ENCODE measurements at places on chromosomes 1 and 21. TPM values are rescaled to one million over a fixed set of nuclear protein-coding genes. Genes with fewer than 3 reads are reported as not detected.
A peak's percentile ranks its signal among the peaks of the same experiment; 100 is the strongest.

The NBPF6 gene
- not detected for total RNA-seq

The NBPF4 gene
- not detected for total RNA-seq

GRCh38 chr1:110067893-110068645 is 2.4 kb downstream of the ALX3 start:
- DNase-seq, result no peak

The SMYD2 gene
- 20.9 TPM for total RNA-seq

DNA sequence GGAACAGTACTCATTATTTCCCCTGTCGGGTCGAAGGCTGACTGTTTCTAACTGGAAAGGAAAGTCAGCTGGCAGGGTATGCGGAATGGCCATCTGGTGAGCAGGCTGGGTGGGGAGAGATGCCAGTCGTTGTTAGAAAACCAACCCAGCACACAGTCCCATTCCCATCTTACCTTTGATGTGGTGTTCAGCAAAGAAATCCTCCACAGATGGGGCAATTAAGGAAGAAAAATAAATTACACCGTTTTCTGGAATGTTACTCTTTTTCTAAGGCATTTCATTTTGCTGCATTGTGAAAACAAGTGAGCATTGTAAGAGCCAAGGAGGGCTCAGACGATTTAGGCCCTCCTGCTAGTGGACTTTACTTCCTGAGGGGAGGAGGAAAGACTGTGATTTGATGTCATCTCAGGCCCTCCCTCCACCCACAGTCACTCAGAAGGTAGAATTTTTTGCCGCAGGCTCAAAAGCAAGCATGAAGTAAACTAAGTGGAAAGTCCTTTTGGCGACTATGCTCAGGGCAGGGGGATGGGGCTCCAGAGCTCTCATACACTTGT is at the start of gene SLC16A4:
SLC16A4 (minus strand) TSS at position 335 of the 554 bp plus-strand sequence. CDS start 1,703 bp downstream, outside the sequence.
- no peak for DNase-seq

GRCh38 chr1:115310581-115311473 is 27.2 kb downstream of the NGF start:
- DNase-seq, result no peak

- no peak for DNase-seq
These were observed 5.8 kb downstream of the PCNX2 start for GRCh38 chr1:233289676-233290075.

The BRDT gene
- not detected for total RNA-seq

The PDZK1 gene
- total RNA-seq, result 2.2 TPM

The RSPO1 gene
- total RNA-seq, result 11.6 TPM

DNA sequence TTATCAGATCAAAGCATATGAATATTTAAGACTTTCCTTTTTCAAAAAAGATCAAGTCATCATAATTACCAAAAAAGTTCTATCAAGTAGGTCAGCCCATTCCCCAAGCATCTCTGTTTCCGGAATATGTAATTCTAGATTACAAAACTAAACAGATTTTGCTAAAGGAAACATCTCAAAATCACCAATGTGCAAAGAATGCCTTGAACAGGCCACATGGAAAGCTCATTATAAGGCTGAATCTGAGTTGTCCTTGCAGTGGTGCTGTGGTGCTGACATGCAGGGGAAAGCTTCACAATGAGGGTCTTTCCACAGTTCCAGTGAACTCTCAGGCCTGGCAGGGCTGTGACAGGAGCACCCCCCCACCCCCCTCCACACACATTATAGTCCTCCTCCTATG is 240.9 kb downstream of the OMA1 start:
- DNase-seq, result no peak

GRCh38 chr1:110083866-110084226 is 13.4 kb upstream of the ALX3 start:
- DNase-seq, result no peak

- DNase-seq, result no peak
These were observed 37.2 kb downstream of the VN1R5 start for GRCh38 chr1:247293047-247293446.

DNA sequence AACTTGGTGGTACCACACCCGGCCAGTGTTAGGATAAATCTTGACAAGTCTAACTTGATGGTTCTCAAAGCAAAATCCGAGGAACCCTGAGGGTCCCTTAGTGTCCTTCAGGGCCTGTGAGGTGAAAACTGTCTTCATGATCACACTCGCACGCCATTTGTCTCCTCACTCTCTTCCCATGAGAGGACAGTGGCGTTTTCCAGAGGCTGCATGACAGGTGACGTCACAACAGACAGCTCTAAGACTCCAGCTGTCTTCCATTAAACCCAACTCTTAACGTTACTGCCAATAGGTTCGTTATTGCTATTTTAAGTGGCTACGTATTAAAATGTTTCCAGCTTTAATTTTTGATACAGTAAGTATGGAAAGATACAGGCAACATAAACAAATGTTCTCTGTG is 13.8 kb downstream of the CFAP74 start:
- DNase-seq, result no peak

DNA sequence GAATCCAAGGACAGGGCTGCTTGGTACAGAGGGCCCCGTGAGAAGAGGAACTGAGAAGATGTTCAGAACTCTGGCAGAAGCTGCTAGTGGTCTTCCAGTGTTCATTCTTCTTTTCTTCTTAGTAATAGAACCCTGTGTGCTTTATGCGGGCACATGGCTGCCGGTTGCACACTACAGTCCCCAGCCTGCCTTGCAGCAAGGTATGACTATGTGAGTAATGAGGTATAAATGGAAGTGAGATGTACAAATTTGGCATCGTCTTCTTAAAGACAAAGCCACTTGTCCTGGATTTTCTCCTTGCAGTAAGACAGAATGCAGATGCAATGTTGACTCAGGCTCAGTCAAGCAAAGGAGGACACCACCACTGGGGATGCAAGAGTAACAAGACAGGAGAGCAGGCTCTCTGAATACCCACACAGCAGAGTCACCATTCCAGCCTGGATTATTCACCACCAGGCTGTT is 15.0 kb upstream of the ATP1B1 start:
- DNase-seq, result no peak

GRCh38 chr1:54665852-54666251 is 24.3 kb downstream of the MROH7 start:
- no peak for DNase-seq

DNA sequence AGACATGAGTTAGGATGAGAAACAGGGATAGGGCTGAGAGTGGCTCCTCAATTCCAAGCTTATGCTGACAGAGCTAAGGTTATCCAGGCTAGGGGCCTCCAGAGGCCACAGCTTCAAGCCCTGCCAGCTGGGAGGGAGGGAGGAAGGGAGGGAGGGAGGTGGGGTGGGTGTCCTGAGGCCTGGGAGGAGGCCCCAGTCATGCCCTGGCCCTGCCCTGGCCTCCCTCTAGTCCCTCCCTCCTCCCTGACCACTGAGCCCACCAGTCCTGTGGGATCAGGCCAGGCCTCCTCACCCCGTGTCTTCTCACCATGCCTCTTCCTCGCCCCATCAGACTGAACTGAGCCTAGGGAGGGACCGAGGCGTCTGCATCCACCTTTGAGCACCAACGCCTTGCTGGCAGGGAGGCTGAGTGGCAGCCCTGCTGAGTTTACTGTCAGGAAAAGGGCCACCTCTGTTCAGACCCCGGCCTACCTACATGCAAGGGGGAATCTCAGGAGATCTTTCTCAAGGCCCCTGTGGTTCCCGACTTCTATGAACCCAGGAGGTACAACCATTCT is 116.1 kb downstream of the NPHP4 start:
- no peak for DNase-seq

The HIVEP3 gene
- total RNA-seq, result 3.7 TPM

GRCh38 chr1:94351481-94351880 is 66.7 kb upstream of the ABCD3 start:
- no peak for DNase-seq

DNA sequence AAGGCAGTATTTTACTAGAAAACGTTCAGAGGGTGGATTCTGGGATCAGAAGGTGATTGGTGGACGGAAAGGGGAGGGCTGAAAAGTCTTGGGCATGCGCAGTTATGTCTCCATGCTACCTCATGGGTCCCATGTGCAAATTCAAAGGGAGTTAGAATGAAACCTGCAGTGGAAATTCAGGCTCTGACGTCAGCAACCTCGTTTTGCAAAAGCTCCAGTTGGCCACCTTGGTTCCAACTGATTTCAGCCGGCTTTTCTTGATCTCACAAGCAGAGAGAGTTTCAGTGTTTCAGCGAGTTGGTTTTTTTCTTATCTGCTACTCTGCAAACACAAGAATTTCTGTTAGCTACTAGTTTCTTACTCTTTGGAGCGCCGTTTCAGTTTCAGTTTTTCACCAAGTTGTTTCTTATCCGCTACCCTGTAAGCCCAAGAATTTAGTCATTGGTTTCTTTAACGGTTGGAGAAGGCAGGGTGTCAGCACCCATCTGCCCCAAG is 69.8 kb upstream of the PGBD5 start:
- DNase-seq, result no peak

The OR2G2 gene
- total RNA-seq, result not detected

DNA sequence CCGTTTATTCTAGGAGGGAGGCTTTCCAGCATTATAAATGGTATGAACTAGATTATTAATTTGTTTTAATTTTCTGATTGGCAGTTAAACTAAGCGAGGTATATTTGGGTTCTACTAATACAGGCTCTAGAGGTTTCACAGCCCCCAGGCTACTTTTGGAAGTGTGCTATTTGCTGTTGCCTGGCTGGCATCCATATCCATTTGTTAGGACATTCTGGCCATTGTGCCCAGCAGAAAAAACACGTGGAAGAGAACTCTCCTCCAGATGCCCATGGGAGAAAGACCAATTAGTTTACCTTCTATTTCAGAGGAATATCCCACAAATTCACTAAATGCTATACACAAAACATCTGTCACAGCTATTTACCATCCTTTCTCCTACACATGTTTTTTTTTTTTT is 29.3 kb downstream of the MACO1 start:
- DNase-seq, result no peak

GRCh38 chr21:18424276-18424675 is 20.7 kb upstream of the TMPRSS15 start:
- no peak for DNase-seq

DNA sequence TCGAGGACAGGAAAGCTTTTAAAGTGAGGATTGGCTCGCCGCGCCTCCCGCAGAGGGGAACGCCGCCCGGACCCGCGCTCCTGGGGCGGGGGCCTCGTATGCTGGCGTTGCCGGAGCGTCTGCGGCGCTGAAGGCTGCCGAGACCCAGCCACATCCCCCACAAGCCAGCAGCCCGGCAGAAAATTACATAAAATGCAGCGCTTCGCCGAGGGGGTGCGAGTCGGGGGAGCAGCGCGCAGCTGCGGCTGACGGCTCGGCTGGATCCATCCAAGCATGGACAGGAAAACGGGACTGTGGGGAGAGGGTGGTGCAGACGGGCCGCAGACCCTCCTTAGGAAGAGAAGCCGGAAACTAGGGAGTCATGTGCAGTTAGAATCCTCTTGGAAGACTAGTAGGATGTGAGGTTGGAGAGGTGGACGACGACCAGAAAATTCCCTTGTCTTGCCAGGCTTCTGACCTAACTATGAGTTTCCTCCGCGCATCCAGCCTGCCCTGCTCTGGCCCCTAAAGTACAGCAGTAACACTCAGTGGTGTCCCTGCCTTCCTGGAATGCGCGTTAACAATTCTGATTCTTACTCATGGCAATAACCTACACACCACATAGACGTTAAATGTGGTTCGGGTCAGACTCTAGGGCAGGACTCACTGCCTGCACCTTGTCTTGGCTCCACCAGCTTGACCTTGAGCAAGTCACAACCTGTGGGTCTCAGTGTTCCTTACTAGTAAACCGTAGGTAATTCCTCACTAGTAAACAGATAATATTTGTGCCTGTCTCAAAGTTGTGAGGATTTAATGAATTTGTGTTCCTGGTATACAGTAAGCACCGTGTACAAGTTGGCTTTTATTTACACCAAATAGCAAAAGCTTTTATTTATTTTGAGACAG is 953 bp upstream of the BRWD1 start:
- peak; percentile 50 for DNase-seq

GRCh38 chr1:207414606-207415108 is 39.5 kb upstream of the CR2 start:
- no peak for DNase-seq

- DNase-seq, result no peak
These were observed 161.7 kb downstream of the ROR1 start for GRCh38 chr1:63935553-63935952.

DNA sequence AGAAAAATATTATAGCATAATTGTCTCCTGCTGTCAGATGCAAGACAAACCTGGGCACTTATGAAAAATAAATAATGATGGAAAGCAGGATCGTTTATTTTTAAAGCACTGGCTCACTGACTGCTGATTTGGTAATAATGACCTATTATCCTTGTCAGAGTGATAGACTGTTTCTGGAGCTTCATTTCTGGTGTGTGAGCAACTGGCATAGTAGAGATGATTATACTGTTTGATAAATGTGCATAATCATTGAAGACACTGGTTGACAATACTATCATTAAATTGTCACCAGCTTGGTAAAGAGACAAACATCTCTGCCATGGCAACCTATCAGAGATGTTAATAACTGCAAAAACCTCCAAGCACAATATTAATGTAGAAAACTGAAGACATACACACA is 179.9 kb upstream of the ZNF644 start:
- no peak for DNase-seq

All from transverse colon (tissue), 4 donors.